ENCODE measurements at places on chromosomes 11 and 22.

DNA sequence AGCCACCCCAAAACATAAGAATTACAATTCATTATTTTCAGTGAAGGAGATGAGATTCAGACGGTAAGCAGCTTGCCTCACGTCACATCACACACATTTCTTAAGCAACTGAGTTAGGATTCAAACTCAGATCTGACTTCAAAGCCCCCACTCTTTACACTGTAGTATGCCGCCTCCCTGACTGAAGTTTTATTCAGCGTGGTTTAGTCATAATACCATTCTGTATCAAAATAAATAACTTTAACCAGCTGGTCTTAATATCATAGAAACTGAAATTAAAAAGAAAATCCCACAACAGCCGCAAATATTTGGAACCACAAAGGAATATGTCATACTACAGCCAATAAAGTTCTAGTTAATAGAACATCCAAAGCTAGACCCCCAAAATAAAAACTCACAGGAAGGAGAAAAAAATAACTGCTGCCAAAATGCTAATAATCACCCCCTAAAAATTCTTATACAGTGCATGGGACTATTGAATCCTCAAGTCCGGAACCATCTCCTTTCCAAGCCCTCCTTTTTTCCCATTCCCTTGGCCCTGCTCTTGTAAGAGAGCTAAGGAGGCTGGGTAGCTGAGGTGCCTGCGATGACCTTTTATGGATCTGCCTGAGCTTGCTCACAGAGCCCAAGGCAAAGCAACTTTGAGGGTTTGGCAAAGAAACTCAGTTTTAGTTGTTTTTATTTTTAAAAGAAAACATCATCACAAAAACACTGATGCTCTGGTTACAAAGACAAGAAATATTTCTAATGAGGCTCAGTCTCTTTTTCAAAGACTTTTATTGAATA, 334.5 kb downstream of the TTC28 start:
- no peak for DNase-seq

DNA sequence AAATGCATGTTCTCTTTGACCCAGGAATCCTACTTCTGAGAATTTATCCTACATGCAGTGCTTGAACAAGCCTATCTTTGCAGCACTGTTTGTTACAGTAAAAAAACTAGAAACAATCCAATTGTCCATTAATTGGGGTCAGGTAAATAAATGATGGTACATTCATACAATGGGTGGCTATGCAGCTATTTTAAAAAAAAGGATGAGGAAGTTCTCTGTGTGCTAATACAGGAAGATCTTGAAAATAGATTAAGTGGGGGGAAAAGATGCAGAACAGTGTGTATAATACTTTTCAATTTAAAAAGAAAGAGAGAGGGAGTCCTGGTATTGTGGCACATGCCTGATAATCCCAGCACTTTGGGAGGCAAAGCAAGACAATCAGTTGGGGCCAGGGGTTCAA, 9.5 kb upstream of the CREB3L1 start:
- DNase-seq = no peak

- no peak for DNase-seq
These were observed 61.8 kb downstream of the FBLN1 start for GRCh38 chr22:45564349-45565030.

GRCh38 chr11:17775507-17776211, 41.1 kb downstream of the KCNC1 start:
- no peak for DNase-seq

DNA sequence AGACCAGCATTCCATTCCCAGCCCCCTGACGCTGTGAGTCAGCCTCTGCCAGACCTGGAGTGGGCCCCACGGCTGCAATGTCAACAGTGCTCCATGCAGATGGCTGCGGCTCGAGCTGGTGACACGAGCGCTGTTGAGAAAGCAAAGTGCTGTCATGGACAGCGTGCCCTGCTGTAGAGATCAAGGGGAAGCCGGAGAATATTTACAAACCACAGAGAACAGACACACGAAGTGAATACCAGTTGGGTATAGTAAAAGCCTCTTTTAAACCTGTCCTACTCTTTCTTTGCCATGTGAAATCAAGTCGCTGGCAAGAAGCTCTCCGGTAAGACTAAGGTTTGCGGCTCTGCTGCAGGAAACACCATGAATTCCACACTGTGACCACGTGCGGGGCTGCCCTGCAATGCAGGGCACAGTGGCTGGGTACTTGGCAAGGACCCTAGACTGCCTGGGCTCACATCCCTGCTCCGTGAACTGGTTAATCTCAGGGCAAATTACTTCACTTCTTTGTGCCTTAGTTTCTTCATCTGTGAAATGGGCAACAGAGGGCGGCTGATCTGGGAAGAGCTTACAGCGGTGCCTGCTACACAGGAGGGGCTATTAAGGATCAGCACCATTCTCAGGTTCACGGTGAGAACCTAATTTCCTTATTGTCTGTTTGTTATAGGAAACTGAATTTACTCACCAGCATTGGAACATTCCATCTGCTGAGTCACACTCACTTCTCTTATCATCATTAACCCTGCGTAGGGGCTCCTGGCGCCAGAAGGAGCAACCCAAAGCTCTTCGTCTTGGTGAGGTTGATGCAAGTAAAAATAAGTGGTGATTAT, 27.8 kb upstream of the ELFN2 start:
- DNase-seq = no peak

GRCh38 chr11:61272731-61273130, 22.4 kb downstream of the VWCE start:
- no peak for DNase-seq

DNA sequence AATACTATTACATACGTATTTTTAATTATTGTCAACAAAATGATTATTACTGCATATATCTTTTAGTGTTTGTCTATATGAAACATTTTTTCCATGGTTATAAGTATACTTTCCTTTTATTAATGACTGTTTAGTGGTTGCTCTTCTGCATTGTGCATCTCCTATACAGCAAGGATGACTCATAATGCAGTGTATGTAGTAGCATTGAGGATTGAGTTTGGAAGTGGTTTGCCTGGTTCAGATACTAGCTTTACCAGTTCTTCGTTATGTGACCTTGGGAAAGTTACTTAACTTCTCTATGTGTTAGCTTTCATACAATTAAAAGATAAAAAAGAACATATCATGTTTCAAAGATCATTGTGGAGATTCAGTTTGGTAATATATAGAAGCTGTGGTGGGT, 44.1 kb downstream of the CHORDC1 start:
- DNase-seq = no peak

All from NCI-H1436 treated with DMSO at 0.1 percent for 48 hours (cell line).